Adrenal gland (tissue), 19 donors: ENCODE measurements at places on chromosomes 11 and 22. TPM values are rescaled to one million over a fixed set of nuclear protein-coding genes. Genes with fewer than 3 reads are reported as not detected.

Gene DRD4
- total RNA-seq: 0.33 TPM

GRCh38 chr11:73381589-73381988 lies 5.4 kb downstream of the RELT start:
- no peak for DNase-seq

DNA sequence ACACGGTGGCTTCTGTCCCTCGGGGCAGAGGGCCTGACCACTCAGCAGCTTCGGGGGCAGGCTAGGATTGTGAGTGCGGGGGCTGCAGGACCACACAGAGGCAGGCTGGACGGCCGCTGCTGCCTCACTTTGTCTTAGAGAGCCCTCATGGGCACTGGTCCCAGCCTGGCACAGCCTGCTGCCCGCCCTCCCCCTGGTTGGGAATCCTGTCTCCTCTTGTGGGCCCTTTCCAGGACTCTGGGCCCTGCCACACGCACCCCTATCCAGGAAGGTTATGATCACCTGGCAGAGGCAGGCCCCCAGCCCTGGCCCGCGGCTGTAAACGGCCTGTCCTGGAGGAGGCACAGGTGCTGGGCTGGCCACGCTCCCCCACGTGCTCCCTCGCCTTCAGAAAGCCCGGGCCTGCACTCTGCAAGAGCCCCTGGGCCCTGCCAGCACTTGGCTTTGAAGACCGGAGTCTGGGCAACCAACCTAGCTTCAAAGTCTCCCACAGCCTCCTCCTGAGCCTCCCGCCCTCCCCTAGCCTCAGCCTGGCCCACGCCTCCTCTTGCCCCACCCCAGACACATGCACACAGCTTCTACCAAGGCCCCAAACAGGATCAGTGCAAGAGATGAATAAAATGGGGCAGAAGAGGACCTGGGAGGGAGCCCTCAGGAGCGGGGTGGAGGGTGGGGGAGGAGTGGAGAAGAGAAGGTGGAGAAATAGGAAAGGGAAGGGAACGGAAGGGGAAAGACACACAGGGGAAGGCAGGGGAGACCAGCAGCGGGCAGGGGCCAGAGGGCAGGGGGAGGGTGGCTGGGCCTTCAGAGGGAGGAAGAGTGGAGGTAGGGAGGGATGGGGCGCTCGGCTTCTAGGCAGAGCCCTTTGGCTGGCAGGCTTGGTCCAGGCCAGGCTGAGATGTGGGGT lies 31.0 kb downstream of the SYT7 start:
- DNase-seq: no peak

- DNase-seq: no peak
Observed at GRCh38 chr11:58301576-58301975, 33.5 kb upstream of the OR10W1 start.

DNA sequence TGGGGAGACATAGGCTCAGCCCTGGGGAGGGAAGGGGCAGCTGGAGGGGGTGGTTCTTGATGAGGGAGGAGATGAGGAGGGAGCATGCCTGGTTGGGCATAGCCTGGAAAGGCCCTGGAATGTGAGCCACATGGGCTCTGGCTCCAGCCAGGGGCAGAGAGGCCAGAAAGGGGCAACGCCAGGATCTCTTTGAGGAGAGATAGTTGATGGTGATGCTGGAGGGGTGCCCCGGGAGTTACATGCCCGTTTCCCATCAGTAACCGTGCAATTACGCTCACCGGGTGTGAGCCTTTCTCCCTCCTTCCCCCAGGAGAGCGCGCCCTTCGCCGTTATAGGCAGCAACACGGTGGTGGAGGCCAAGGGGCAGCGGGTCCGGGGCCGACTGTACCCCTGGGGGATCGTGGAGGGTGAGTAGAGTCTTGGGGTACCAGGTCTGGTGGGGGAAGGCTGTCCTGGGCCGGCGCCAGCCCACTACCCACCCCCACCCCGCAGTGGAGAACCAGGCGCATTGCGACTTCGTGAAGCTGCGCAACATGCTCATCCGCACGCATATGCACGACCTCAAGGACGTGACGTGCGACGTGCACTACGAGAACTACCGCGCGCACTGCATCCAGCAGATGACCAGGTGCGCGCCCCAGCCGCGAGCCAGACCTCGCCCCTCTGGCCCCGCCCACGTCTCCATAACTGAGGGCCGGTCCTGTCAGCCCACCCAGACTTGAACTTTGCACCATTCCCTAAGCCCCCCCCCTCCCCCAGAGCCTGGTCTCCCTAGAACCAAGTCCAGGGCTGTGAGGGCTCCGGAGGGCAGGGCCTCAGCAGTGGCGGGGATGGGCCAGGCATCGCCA lies 1.8 kb upstream of the GP1BB start:
- no peak for DNase-seq

GRCh38 chr11:32643526-32643925 lies 59.9 kb downstream of the EIF3M start:
- DNase-seq: no peak

- DNase-seq: no peak
Observed at GRCh38 chr11:90213322-90213721, 9.5 kb downstream of the CHORDC1 start.
